ENCODE measurements at places on chromosomes 12 and 14. TPM values are rescaled to one million over a fixed set of nuclear protein-coding genes. Genes with fewer than 3 reads are reported as not detected.

GRCh38 chr12:6161124-6161882, 36.8 kb upstream of the VWF start:
- H3K4me3 ChIP-seq: no peak overlapping the region
- no peaks in the 10 kb centered on the region for H3K4me1 ChIP-seq
- no peaks in the 10 kb centered on the region for H3K27me3 ChIP-seq
- no peak overlapping the region for H3K27ac ChIP-seq

GRCh38 chr14:58703161-58703506, 65.4 kb downstream of the DACT1 start:
- H3K4me1 ChIP-seq: no peaks in the 10 kb centered on the region
- H3K4me3 ChIP-seq: no peak overlapping the region
- H3K27ac ChIP-seq: no peak overlapping the region
- no peak for DNase-seq
- H3K27me3 ChIP-seq: peaks cover 58% of the 10 kb centered on the region

GRCh38 chr14:101410126-101410525, 151.2 kb upstream of the DIO3 start:
- H3K27me3 ChIP-seq: peaks cover 18% of the 10 kb centered on the region
- no peak for DNase-seq
- H3K4me1 ChIP-seq: peaks cover 25% of the 10 kb centered on the region
- H3K4me3 ChIP-seq: no peak overlapping the region

GRCh38 chr14:51805541-51805940, 54.9 kb upstream of the GNG2 start:
- H3K4me1 ChIP-seq: no peaks in the 10 kb centered on the region
- H3K36me3 ChIP-seq: no peaks in the 10 kb centered on the region
- H3K27ac ChIP-seq: no peak overlapping the region
- H3K27me3 ChIP-seq: peaks cover 43% of the 10 kb centered on the region

BCL11B gene
- total RNA-seq: 0.59 TPM

PAX9 gene
- total RNA-seq: 4.5 TPM

GRCh38 chr12:3035171-3035570, 42.0 kb upstream of the TSPAN9 start:
- H3K4me1 ChIP-seq: no peaks in the 10 kb centered on the region
- DNase-seq: no peak
- H3K27ac ChIP-seq: no peak overlapping the region
- H3K4me3 ChIP-seq: no peak overlapping the region

All from Calu3 (cell line).